ENCODE measurements at places on chromosomes 7 and 10.

DNA sequence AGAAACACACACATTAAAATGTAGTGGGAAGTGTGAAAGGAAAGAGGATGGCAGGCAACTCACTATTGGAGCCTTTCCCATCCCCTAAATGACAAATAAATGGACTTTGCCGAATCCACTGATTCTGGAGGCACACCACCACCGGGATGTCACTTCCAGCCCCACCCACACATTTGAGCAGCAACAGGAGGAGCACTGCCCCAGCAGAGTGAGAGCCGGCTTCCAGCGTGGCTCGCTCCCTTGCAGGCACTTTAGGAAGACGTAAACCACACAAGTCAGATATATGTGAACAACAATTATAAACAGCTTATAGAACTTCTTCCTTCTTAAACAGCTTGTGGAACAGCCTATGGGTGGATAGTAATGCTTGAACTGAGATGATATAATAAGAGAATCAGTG, 191.0 kb downstream of the DGKI start:
- no peak for DNase-seq

- no peak for DNase-seq
These were observed 214.7 kb upstream of the SLC26A5 start for GRCh38 chr7:103660455-103661371.

GRCh38 chr7:102439963-102440795, 6.8 kb downstream of the ORAI2 start:
- no peak for DNase-seq

- no peak for DNase-seq
These were observed 42.6 kb downstream of the CNOT4 start for GRCh38 chr7:135467207-135467711.

GRCh38 chr10:89471110-89471809, 56.9 kb downstream of the IFIT5 start:
- DNase-seq, result no peak

- DNase-seq, result no peak
These were observed 31.8 kb upstream of the WDR11 start for GRCh38 chr10:120819366-120819765.

DNA sequence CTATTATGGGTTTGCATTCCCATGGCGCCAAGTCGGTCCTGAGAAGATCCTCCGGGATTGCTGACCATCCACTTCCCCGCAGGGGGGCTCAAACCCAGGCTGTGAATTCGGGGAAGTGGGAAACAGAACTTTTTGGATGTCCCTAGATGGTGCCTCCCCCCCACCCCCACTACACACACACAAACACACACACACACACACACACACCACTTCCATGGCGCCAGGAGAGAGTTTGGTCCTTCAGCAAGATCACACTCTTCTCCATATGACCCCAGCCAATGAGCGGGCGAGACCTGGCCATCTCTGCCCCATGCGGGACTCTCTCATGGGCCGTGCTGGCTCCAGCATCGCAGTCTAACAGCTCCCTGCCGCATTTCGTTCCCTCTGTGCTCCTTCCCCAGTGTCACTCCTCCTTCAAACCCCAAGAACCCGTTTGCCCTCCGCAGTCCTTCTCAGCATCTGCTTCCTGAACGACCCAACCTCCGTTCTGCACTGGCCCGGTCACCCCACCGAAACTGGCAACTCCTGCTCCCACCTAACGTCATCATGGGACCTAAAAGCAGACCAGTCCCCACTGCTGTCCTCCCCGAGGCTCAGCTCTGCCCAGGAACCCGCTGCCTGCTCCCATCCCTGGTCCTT, 32.1 kb upstream of the TNRC18 start:
- no peak for DNase-seq

- no peak for DNase-seq
These were observed 132.2 kb upstream of the SH2B2 start for GRCh38 chr7:102154425-102154824.

DNA sequence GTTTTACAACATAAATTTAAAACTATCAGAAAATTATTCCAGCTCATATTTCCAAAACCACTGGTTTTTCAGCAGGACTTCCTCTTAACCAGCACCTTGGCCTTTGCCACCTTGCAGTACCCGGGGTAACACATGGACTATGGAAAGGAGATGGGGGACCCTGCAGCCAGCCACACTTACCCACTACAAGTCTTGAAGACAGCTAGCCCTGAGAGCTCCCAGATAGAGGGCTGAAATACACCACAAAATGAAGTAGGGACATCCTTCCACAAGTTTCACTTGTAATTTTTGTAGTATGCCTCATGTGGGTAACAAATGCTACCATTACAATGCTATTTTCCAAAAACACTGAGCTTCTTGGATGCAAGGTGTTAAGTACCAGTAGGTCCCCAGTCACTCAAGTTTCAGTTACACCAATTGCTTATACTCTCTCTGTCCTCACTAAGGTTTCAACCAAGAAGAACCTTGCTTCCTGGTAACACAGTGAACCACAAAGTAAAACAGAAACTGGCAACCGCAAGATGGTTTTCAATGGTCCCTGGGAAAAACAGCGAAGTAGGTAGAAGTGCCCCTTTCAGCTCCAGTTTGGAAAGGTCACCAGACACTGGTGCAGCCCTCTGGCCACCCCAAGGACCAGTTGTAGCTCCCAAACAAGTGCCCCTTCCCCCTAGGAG, 110.9 kb downstream of the SGMS1 start:
- DNase-seq, result no peak

DNA sequence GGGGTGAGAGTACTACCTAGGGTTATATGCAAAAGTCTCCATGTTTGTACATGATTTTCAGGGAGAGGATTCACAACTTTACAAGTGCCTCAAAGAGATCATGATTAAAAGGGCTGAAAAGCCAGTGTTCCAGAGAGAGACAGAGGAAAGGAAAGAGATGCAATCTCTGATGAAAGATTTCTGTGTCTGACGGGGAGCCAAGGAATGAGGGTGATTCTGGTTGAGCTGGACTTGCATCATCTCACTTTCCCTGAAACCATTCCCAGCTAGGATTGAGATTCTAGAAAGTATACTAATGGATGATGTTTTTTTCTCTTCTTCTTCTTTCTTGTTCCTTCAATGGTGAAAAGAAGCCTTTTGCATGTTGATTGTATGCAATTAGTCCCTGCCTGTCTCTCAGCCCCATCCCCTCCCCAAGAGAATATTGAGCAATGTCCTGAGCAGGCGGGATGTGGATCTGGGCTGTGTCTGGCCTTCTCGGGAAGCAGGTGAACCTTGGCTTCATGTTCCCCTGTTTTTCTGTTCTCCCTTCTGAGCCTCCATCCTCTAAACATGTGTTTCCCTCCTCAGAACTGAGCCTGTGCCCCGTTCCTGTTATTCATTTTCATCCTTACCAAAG, 186.1 kb downstream of the ZNF365 start:
- DNase-seq, result no peak

DNA sequence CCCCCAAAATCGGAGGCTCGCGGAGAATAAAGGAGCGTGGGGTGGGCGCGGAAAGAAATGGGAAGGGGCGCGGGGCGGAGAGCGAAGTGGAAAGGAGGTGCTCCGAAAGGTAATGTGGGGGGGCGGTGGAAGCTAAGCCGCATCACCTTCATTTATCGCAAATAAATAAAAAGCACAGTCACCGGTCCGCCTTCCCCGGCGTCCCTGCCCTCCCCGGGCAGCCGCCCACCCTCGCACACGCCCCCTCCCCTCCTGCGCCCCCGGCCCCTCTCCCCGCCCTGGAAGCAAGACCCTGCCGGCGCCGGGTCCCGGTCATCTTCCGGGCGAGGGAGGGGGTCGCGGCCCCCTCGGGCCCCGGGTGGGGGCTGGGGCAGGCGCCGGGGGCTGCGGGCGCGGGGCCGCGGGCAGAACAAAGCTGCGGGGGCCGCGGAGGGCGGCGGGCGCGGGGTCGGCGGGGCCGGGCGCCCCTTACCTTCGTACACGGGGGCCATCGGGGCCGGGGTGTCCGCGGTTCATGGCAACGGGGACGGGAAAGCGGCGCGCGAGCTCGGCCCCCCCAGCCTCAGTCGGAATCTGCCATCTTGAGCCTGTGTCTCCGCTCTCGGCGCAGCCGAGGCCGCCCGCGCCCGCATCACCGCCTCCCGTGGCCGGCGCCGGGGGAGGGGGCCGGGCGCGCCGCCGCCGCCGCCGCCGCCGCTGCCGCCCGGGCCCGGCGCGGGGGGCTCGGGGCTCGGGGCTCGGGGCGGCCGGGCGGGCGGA, 486 bp downstream of the HIPK2 start:
- peak; percentile 75 for DNase-seq

GRCh38 chr10:110430340-110431273, 67.1 kb upstream of the DUSP5 start:
- no peak for DNase-seq

- DNase-seq, result no peak
These were observed 60.7 kb downstream of the SMURF1 start for GRCh38 chr7:99083068-99083651.

- DNase-seq, result no peak
These were observed 70.7 kb upstream of the LRRC18 start for GRCh38 chr10:49010295-49010694.
